ENCODE measurements at places on chromosomes 16 and 17. TPM values are rescaled to one million over a fixed set of nuclear protein-coding genes. Genes with fewer than 3 reads are reported as not detected.

The KRT17 gene
- 0.63 TPM for total RNA-seq

- H3K27ac ChIP-seq = no peak overlapping the region
- no peak for DNase-seq
- peaks cover 30% of the 10 kb centered on the region for H3K36me3 ChIP-seq
- no peak overlapping the region for H3K4me3 ChIP-seq
- H3K27me3 ChIP-seq = no peaks in the 10 kb centered on the region
Observed at GRCh38 chr17:43135454-43135819, 10.3 kb upstream of the BRCA1 start.

GRCh38 chr17:38469875-38470274 lies 41.6 kb downstream of the ARHGAP23 start:
- no peak overlapping the region for H3K4me3 ChIP-seq
- no peak overlapping the region for H3K27ac ChIP-seq
- no peaks in the 10 kb centered on the region for H3K36me3 ChIP-seq
- H3K27me3 ChIP-seq = peaks cover 6% of the 10 kb centered on the region
- DNase-seq = no peak
- no peaks in the 10 kb centered on the region for H3K4me1 ChIP-seq

DNA sequence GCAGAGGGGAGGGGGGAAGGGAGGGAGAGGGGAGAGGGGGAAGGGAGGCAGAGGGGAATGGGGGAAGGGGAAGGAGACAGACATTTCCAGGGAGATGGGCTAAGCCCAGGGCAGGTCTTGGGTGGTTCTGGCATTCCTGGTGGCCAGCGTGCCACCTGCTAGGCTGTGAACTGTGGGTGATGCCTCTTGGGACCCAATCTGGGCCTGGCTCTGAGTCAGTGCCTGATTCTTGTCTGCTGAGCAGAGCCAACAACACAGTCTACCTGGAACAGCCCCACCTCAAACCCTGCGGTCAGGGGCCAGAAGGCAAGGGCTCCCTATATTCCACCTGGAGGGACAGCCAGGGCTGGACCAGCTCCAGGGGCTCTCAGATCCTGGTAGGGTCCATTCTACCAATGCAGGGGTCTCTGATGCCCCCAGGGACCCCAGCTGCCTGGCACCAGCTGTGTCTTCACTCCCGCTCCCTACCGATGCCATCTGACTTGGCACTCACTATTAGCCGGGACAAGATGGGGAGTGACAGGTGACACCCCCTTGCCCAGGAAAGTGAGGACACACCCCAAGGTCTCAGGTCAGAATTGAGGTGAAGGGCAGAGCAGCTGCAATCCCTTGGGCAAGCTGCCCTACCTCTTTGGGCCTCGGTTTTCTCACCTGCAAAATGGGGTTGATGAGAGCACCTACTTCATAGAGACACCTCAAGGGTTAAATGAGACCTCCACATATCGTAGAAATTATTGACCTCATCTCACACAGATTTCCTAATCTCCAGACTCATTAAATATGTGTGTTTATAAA lies 87.2 kb downstream of the LITAF start:
- peaks cover 30% of the 10 kb centered on the region for H3K4me1 ChIP-seq
- no peak for DNase-seq
- no peaks in the 10 kb centered on the region for H3K27me3 ChIP-seq
- H3K27ac ChIP-seq = no peak overlapping the region
- H3K4me3 ChIP-seq = no peak overlapping the region

- H3K27ac ChIP-seq = no peak overlapping the region
- DNase-seq = no peak
- peaks cover 9% of the 10 kb centered on the region for H3K36me3 ChIP-seq
Observed at GRCh38 chr16:78431701-78432100, 332.2 kb downstream of the WWOX start.
